ENCODE measurements at places on chromosomes 3 and 15.

DNA sequence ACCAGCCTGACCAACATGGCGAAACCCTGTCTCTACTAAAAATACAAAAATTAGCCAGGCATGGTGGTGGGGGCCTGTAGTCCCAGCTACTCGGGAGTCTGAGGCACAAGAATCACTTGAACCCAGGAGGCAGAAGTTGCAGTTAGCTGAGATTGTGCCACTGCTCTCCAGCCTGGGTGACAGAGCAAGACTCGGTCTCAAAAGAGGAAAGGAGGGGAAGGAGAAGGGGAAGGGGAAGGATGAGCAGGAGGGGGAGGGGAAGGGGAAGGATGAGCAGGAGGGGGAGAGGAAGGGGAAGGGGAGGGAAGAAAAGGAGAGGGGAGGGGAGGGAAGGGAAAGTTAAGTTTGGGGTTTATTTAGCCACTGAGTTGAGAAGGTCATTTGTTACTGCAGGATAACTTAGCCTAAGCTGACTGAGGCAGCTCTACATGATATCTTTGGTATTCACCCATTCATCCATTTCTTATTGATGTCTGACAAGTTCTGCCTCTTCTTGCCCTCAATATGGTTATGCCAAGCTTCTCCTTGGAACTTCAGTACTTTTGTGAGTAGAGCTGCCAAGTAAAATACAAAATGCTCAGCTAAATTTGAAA, 15.9 kb upstream of the ABHD2 start:
- peak; percentile 65 for DNase-seq

GRCh38 chr15:58980351-58980939, 7.0 kb upstream of the RNF111 start:
- no peak for DNase-seq

DNA sequence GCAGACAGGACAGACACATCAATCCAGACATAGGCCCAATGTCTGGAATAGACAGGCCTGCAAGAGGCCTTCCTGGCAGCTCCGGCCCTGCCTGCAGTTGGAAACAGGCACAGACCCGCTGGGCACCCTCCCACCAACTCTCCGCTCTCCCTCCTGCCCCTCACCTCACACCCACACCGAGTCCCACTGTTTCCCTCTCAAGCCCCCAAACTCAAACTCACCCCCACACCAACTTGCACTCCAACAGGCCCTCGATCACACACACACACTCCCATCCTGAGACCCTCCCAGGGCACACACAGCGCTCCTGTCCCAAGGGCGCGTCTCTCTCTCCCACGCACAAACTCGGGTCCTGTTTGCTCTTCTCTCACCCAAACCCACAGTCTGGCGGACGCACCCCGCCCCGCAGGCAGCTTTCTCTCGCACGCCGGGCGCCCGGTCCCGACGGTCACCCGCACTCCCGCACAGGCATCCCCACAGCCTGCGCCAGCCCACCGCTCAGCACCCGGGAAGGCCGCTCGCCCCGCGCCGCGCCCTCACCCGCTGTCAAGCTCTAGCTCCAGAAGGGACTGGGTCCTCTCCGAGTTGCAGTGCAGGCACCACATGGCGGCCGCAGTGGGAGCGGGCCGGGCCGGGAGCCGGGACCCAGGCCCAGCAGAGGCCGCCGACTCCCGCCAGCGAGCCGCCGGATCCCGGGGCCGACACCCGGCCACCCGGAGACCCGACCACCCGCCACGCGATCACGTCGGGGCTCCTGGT, 106.2 kb downstream of the IQSEC1 start:
- peak; percentile 30 for DNase-seq

- no peak for DNase-seq
These were observed 177.4 kb downstream of the SQOR start for GRCh38 chr15:45812200-45812599.
